ENCODE measurements at places on chromosomes 16 and 17.

DNA sequence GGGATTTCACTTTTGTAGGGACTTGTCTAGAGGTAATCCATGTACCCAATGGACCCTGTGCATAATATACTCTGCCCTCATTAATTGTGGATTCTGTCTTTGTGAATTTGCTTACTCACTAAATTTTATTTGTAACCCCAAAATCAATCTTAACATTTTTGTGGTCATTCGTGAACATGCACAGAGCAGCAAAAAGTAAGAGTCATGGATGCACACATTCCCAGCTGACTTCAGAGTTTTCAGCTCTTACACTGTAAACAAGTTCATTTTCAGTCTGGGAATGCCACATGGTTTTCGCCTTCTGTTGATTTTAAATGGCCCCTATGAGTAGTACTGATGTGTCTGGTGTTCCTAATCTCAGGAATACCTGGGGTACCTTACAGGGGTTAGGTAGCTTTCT lies 24.3 kb downstream of the TAC4 start:
- no peak for DNase-seq

DNA sequence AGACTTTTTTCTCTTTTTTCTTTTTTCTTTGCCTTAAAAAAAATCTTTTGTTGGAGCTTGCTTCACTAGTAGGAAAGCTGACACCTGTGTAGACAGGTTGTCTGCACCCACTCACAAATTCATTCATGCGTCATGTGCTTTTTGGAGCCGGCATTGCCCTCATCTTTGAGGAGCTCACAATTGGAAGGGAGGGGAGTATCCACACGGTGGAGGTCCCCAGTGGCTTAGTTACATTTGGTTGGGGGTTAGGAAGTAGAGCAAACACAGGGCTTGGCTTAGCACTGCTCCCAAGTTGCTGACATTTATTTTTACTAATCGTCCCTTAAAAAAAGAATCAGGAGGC lies 18.7 kb upstream of the MEIOB start:
- no peak for DNase-seq

DNA sequence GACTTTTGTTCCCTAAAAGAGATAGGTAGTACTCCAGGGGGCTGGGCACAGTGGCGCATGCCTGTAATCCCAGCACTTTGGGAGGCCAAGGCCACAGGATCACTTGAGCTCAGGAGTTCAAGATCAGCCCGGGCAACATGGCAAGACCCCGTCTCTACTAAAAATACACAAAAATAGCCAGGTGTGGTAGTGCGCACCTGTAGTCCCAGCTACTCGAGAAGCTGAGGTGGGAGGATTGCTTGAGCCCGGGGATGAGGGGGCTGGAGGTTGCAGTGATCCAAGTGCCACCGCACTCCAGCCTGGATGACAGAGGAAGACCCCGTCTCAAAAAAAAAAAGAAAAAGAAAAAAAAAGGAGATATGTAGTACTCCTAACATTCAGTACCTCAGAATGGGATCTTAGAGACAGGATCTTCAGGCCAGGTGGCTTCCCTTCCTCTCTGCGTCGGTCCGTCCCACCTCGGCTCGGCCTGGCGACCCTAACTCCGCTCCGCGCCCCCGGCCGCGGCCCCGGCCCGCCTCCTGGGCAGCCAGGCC lies 89.6 kb downstream of the CDC27 start:
- DNase-seq, result peak; percentile 39

- peak; percentile 61 for DNase-seq
Measured at GRCh38 chr16:20901068-20901435, 481 bp downstream of the LYRM1 start.

DNA sequence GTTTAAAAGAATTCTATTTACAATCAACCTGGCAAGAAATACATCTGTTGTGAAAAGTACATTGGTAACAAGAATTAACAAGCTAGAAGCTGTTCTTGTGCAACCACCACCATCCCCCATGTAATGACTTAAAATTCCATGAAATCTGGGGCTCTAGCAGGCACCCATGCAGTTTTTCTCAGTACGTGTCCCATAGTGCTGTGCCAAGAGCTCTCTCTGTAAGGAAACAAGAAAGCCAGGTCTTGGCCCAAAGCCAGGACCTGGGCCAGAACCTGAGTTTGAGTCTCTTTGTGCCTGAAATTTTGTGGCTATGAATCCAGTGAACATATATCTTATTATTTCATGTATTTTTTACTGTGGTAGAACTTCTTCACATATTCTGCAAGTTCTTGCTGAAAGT lies 46.6 kb downstream of the NUP93 start:
- DNase-seq, result no peak

GRCh38 chr17:60436676-60437075 lies 14.4 kb downstream of the CHCT1 start:
- no peak for DNase-seq

GRCh38 chr16:28983644-28984043 lies 1.2 kb upstream of the LAT start:
- DNase-seq, result no peak

GRCh38 chr17:37388266-37388665 lies 12.5 kb downstream of the C17orf78 start:
- DNase-seq, result no peak

- DNase-seq, result no peak
Measured at GRCh38 chr17:9792181-9792840, 919 bp upstream of the DHRS7C start.

DNA sequence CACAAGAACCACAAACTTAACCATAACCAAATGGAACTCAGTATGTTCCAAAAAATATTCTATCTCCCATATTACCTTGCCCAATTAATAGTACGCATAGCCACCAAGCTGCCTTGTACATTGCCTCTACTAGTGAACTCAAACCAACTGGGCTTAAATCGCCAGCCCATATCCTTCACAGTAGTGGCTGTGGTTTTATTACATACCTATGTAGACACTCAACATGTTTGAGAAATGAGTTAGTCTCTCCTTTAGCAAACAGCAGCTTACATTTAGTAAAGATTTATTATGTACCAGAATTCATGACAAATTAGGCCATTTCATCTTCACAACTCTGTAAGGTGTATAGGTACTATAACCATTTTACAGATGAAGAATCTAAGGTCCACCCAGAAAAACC lies 41.4 kb downstream of the GRB2 start:
- DNase-seq, result no peak

DNA sequence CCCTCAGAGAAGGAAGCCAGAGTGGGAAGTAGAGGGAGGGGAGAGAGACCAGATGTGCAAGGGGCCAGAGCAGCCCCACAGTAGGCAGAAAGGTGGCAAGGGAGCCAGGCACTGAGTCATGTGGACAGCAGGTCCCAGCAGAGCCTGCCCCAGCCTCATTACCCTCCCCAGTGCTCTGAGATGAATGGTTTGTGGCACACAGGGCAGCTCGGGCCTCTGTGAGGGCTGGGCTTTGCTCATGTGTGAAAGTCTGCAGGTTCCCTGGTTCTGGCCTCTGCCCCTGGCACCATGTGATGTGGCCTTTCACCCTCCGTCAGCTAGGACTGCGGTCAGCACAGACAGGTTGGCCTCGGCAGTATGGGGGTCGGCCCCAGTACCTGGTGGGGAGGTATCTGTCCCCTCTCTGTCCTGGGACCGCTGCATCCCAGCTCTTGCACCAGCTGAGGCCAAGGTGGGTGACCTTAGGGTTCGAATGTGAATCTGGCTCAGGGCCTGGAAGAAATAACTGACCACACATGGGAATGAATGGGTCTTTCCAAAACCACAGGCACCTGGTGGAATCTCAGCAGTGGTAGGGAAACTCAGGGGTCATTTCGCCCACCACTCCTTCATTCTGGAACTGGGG lies 8.9 kb downstream of the LRRC75A start:
- no peak for DNase-seq

GRCh38 chr16:19499006-19499405 lies 22.9 kb downstream of the GDE1 start:
- DNase-seq, result no peak

- no peak for DNase-seq
Measured at GRCh38 chr16:21991621-21992020, 9.3 kb downstream of the PDZD9 start.

GRCh38 chr16:51393381-51394005 lies 242.4 kb upstream of the SALL1 start:
- DNase-seq, result no peak

GRCh38 chr17:1431631-1432104 lies 24.4 kb downstream of the CRK start:
- no peak for DNase-seq

GRCh38 chr17:6498356-6498755 lies 54.1 kb downstream of the PIMREG start:
- no peak for DNase-seq

DNA sequence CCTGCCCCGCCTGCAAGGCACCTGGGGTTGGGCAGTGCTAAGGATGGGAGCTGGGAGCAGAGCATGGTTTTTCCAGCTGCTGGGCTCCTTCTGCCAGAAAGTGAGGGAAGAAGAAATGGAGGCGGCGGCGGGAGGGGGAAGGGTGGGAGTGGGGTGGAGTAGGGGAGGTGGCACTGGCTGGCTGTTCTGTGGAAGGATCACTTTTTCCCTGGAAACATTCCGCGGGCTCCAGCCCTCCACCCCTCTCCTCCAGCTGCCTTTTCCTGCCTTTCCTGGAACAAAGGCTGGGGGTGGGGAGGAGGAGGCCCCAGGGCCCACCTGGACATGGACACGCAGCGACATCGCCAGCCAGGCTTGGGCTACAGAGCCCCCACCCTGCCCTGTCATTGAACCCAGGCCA lies 41.1 kb downstream of the CFAP20 start:
- DNase-seq, result no peak

GRCh38 chr17:44865931-44866330 lies 18.2 kb downstream of the HIGD1B start:
- DNase-seq, result no peak

DNA sequence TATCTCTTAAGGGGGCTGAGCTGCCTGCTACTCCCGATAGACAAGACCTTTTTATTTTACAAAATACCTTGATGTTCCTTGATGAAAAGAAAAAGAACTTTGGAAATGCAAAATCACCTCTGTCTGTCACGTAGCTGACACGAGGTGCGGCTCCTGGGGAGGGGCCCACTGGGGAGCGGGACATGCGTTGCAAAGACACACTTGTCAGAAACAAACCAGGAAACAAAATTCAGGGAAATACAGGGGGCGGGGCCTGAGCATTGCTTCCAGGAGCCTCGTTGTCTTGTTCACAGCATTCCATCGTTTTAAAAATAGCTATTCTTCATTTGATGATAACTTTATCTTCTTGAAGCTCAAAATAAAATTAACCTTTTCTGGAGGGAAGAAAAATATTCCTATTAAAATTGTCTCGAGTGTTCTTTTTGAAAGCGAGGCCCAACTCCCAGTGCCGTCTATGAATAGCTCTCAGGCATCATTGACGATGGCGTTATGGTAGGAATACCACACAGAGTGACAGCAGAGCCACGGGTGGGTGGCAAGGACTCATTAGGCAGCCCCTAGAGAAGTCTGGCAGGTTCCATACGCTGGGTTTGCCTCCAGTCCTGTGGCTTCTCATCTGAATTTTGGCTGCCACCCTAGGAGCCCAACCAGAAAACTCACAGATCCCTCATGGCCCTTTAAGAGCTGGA lies 286.9 kb downstream of the CPPED1 start:
- DNase-seq, result no peak

GRCh38 chr17:73533781-73534180 lies 110.5 kb downstream of the SDK2 start:
- peak; percentile 96 for DNase-seq

GRCh38 chr17:33680472-33680871 lies 387.4 kb upstream of the ASIC2 start:
- no peak for DNase-seq

- DNase-seq, result no peak
Measured at GRCh38 chr16:88973007-88973410, 4.0 kb downstream of the CBFA2T3 start.

DNA sequence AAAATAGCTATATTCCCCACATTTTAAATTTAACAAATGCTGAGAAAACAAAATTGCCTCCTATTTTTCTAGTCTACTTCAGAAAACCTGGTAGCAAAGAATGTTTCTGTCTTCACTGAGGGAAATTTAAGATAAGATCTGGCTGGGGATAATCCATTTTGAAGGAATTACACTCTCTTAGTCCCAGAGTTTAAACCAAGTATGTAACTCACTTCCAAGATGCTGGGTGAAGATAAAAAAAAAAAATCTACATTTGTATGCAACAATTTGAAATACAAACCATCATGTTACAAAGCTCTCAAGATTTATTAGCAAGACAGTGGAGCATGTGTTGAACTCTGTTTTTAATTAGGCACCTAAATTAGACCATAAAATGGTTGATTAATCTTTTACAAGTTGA lies 5.7 kb downstream of the HS3ST3B1 start:
- DNase-seq, result peak; percentile 64

GRCh38 chr17:74445158-74445557 lies 13.3 kb downstream of the GPRC5C start:
- DNase-seq, result no peak

GRCh38 chr17:28996554-28997096 lies 9.2 kb downstream of the SEZ6 start:
- DNase-seq, result no peak

- DNase-seq, result no peak
Measured at GRCh38 chr16:2009164-2009711, 383 bp downstream of the ZNF598 start.

GRCh38 chr17:45425984-45426413 lies 6.7 kb downstream of the ARHGAP27 start:
- no peak for DNase-seq

DNA sequence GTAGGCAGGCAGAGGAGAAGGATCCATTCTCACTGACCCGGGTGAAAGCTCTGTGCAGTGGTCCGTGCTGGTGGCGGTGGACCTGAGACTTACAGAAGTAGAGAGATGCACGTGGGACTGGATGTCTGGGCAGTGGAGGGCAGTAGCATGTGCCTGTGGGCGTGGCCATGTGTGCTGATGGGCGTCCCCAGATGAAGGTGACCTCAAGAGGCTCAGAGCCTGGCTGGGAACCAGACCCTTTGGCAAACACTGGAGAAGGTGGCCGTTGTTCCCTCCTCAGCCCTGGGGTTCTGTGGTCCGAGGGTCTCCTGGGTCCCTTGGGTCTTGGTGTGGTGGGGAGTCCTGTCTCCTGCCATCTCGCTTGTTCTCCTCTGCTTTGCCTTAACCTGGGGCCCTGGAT lies 15.6 kb downstream of the WSCD1 start:
- DNase-seq, result peak; percentile 54

DNA sequence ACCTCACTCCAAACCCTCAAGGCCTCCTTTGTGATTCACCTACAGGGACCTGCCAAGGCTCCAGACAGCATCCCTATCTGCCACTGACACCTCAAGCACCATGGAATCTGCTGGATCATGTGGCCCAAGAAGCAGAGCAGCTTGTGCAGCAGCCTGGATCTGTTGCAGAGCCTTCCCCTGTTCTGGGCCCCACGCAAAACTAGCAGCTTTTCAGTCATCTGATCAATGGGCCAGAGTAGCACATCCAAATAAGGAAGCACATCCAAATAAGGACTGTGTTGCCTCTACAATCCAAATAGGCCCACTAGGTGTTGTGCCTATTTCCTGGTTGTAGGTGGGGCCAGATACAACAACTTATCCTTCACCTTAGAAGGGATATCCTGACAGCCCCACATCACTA lies 97.1 kb upstream of the GNAO1 start:
- DNase-seq, result peak; percentile 17

GRCh38 chr17:34817252-34818035 lies 143.8 kb downstream of the CCT6B start:
- DNase-seq, result peak; percentile 28

DNA sequence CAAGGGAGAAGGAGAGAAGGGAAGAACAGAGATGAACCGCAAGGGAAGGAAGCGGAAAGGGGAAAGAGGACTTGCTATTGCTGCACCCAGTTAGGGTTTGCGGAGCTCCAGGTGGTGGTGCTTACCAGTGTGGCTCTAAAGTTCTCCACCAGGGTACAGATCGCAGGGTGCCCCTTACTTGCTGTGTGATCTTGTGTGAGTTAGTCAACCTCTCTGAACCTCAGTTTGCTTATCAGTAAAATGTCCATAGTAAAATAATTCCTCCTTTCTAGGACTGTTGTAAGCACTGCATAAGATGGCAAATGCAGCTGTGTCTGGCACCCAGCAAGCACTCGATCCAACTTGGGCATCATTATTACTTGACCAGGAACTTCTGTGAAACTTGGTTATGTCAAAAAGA lies 230.7 kb upstream of the CDH5 start:
- no peak for DNase-seq
